ENCODE measurements at places on chromosomes 12 and 14.

DNA sequence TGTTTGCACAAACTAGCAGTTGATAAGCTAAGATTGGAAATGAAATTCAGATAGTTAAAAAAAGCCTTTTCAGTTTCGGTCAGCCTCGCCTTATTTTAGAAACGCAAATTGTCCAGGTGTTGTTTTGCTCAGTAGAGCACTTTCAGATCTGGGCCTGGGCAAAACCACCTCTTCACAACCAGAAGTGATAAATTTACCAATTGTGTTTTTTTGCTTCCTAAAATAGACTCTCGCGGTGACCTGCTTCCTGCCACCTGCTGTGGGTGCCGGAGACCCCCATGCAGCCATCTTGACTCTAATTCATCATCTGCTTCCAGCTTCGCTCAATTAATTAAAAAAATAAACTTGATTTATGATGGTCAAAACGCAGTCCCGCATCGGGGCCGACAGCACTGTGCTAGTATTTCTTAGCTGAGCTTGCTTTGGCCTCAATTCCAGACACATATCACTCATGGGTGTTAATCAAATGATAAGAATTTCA lies 335.6 kb downstream of the TMEM121 start:
- DNase-seq: no peak

DNA sequence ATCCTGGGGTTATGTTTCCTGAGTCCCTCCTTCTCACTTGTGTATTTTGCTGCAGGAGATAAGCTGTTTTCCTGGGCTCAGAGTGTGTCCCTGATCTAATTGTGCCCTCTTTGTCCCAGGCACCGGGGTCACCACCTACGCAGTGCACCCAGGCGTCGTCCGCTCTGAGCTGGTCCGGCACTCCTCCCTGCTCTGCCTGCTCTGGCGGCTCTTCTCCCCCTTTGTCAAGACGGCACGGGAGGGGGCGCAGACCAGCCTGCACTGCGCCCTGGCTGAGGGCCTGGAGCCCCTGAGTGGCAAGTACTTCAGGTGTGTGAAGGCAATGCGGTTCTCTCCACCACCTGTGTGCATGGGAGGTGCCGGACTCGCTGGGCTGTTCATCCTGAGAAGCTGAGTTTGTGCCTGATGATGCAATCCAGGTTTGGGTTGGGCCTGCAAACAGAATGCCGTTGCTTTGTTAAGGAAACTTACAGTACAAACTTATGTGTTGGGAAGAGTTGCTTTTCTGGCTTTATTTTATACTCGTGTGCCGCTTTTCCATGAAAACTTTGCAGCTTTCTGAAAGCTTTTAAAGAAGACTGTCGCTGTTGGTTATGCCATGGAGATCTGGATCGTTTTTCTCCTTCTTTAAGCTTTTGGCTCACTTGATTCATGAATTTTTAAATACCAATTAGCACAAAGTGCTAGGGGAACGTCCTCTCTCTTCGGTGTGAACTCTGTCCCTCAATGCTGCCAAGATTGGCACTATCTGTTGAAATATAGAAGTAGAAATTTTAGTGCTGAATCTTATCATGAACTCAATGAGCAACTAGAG lies 27.6 kb downstream of the RDH12 start:
- no peak for DNase-seq

DNA sequence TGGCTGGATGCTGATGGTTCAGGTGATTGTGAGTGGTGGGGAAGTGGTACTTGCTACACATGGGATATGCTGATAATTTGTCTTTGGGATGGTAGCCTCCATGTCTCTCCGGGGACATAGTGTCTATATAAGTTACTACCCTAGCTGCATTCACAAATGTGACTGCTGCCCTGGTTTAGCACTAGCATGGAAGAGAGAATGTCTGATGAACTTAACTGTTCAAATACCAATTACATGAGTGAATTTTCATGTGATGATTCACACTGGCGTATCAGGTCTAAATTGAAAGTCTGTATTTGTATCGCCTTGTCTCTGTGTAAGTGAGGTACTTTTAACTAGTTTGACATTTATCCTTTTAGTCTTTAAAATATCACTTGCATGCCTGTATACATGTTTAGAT lies 34.4 kb downstream of the ATF7IP start:
- DNase-seq: no peak

DNA sequence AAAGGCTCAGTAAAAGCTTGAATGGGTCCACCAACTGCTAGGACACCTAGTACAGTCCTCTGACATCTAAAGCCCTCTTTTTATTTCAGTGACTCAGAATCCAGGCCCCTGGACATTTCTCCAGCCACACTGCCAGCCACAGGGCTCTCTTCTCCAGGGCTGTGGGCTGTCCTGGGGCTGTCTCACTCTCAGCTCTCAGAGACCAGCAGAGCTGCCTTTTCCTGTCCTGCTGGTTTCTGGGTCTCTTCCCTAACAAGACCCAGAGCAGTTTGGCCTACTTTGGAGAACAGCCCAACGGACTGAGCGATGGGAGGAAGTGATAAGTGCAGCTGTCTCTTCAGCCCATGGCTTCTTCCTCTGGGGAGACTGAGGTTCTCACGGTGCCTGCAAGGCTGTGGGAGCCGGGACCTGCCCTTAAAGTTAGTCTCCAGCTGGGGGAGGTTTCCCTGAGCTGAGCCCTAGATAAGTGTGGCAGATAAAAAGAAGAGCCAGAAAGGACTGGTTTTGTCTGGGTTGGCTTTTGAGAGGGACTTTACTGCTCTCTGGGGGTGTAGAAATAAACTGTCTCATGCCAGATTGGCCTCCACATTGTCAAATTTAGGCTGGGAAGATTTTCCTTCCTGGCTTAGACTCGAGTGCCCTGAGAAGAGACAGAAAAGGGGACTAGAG lies 979.8 kb downstream of the VRK1 start:
- DNase-seq: no peak

- DNase-seq: peak; percentile 25
Measured at GRCh38 chr12:1500095-1500801, 94.1 kb downstream of the FBXL14 start.

- DNase-seq: no peak
Measured at GRCh38 chr12:71671816-71672215, 7.7 kb downstream of the THAP2 start.

DNA sequence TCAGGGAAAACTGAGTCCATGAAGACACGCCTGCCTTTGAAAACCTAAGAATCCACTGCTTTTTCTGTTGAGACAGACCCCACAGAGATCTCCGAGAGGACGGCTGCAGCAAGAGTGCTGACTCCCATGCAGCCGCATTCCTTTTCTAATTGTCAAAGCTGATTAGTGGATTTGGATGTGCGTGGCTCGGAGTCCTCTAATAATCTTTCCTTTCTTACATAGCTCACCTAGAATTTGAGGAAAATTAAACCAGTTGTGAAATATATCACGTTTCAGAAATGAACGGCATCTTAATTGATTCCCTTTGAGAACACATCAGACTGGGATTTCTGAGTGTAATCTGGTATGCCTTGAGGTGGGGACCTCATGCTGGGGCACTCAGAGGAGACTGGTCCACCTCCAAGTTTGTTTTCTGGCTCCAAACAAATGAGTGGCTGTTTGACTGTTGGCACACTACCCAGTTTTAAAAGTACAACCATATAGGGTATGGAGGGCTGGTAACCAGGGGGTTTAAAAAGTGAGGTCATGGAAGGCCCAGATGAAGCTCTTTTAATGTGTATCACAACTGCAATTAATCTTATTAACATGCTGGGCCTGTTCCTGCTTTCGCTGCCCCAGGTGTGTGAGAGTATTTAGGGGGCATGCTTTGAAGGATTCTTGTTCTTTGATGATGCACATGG lies 63.3 kb downstream of the RASSF3 start:
- DNase-seq: peak; percentile 80

- DNase-seq: peak; percentile 15
Measured at GRCh38 chr12:59808317-59808910, 212.6 kb downstream of the SLC16A7 start.

- DNase-seq: no peak
Measured at GRCh38 chr14:67623114-67623513, 3.4 kb downstream of the ARG2 start.

DNA sequence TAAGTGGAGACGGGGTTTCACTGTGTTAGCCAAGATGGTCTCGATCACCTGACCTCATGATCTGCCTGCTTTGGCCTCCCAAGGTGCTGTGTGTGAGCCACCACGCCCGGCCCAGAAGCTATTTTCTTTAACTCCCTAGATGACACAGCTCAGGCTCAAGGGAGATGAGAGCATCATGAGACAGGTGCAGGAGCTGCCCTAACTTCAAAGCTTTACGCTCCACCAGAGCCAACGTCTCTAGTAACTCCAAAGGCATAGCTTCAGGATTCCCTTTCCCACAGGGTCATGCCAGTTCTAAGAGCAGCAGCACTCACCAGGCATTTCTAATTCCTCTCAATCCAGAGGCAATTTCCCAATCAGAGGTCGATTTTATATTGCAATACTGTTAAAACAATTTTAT lies 21.0 kb downstream of the NDUFA12 start:
- no peak for DNase-seq

DNA sequence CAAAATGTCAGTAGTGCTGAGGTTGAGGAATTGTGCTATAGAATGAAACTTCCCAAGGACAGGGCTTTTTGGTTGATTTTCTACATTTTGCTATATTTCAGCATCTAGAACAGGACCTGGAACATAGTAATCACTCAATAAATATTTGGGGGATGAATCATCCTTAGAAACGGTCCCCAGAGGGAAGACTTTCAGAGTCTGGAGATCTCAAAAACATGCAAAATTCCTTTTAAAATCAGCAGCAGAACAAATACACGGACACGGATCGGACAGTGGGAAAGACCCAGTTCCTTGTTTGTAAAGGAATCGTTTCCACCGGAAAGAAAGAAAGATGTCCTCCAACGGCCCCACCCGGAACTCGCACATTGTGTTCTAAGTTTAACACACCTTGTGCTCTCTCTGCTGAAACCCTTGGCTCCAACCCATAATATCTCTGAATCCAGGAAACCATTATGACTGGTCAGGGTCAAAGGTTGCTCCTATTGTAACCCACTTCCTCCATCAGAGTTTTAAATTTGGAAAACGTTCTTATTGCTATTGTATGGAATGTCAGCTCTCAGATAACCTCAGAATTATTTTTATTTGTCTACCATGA lies 617.2 kb downstream of the MED13L start:
- DNase-seq: no peak

GRCh38 chr12:57107456-57108155 lies 3.6 kb downstream of the STAT6 start:
- no peak for DNase-seq

GRCh38 chr14:68842298-68842697 lies 49.4 kb upstream of the ZFP36L1 start:
- no peak for DNase-seq

- DNase-seq: no peak
Measured at GRCh38 chr12:104938371-104938770, 19.7 kb downstream of the SLC41A2 start.

DNA sequence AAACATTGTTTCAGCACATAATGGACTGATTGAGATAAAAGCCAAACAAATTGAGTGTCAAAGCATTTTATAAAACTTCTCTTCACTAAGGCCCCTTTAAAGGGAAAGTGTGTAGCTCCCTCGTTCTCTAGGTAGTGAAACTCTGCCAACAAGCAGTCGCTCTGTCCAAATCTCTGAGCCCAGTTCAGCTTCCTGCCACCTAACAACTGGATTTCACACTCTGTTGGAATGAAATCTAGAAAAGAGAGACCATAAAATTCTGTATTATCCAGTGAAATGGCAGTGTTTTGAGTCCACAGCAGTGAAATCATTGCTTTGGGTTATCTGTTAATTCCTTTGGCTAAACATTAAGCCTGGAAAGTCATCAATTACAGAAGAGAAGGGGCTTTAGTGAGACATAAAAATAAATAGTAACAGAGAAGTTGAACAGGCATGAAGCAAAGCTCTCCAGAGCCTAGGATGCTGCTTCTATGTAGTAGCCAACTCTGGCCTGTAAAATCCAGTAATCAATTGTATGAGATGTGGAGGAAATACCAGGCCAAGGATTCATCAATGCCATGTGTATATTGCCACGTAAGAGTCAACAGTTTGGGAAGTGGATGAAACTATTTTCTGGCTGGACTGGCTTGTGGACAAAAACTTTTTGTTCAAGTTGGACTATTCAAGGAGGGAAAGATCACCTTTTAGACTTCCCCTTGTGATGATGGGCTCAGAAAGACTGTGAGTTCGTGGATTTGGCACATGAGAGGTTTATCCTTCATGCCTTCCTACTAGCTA lies 122.5 kb downstream of the WIF1 start:
- no peak for DNase-seq

DNA sequence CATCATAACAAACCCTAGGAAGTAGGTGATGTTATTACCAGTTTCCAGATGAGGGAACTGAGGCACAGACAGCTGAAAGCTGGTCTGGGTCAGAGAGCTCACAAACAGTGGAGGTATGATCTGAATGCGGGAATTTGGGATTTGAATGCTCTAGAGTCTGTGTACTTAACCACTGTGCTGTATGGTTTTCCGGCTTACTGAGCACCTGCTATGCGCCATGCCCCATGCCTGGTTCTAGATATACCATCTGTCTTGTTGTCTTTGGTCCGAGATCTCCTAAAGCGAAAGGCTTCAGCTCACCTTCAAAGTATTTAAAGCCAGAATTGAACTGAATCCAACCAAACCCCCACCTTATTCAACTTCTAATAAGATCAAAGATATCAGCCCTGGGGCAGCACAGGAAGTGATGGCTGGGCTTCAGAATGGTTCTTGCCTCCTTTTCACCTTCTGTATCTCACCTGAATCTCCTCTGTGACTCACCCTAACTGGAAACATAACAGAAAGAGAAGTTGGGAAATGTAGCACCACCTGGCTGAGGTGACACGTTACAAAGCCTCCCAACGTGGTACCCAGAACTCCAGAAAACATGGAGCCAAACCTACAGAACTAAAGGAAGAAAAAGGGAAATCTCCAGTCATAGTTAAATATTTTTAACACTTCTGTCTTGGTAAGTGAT lies 54.3 kb downstream of the PRMT8 start:
- no peak for DNase-seq

DNA sequence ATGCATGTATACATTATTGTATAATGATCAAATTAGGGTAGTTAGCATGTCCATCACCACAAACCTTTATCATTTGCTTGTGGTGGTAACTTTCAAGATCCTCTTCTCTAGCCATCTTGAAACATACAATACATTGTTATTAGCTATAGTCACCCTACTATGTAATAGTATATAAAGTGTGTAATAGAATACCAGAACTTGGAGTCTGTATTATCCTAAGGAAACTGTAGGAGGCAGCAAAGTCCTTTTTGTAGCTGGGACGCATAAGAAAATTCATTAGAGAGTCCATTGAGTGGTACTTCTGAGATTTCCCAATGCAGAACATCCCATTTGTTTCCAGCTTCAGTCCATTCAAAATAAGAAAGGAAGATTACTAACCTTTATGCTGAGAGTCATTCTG lies 325.9 kb upstream of the LRFN5 start:
- peak; percentile 23 for DNase-seq

GRCh38 chr12:97594236-97595088 lies 131.9 kb downstream of the RMST start:
- no peak for DNase-seq

- no peak for DNase-seq
Measured at GRCh38 chr12:15186597-15186996, 34.6 kb downstream of the RERG start.

- no peak for DNase-seq
Measured at GRCh38 chr14:92352158-92352985, 29.4 kb downstream of the SLC24A4 start.

- no peak for DNase-seq
Measured at GRCh38 chr12:25018146-25018545, 69.2 kb upstream of the BCAT1 start.

Measured in NCI-H446 treated with DMSO at 0.1 percent for 48 hours (cell line).